Stimulated activated CD4-positive, alpha-beta T cell treated with anti-CD3 and anti-CD28 coated beads, Interleukin-4, amount 100 ng/mL, for 48 hours (primary cell): ENCODE measurements at places on chromosomes 1 and 21.

- no peak for DNase-seq
These were observed 182.1 kb downstream of the NPHP4 start for GRCh38 chr1:5810131-5810530.

GRCh38 chr1:162941024-162941423 is 80.0 kb upstream of the CCDC190 start:
- DNase-seq, result no peak

GRCh38 chr1:67350783-67351182 is 43.1 kb downstream of the IL12RB2 start:
- DNase-seq, result no peak

DNA sequence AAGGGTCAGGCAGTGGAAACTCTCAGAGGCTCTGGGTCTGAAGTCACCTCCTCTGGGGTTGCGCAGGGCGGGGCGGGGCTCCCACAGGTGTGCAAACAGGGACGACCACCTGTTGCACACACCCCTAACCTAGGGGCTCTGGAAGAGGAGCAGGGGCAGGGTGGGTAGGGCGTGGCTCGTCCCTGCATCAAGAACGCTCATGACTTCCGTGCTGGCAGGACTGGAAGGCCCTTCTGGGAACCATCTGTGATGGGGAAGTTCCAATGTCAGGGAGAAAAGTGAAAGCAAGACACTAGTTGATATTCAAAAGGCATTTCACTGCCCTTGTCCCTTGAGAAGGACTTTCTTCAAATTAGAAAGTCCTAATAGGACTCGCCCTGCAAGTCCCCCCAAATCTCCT is 22.1 kb upstream of the CLSTN1 start:
- no peak for DNase-seq

- DNase-seq, result no peak
These were observed 10.1 kb upstream of the SAMD11 start for GRCh38 chr1:913491-914130.

DNA sequence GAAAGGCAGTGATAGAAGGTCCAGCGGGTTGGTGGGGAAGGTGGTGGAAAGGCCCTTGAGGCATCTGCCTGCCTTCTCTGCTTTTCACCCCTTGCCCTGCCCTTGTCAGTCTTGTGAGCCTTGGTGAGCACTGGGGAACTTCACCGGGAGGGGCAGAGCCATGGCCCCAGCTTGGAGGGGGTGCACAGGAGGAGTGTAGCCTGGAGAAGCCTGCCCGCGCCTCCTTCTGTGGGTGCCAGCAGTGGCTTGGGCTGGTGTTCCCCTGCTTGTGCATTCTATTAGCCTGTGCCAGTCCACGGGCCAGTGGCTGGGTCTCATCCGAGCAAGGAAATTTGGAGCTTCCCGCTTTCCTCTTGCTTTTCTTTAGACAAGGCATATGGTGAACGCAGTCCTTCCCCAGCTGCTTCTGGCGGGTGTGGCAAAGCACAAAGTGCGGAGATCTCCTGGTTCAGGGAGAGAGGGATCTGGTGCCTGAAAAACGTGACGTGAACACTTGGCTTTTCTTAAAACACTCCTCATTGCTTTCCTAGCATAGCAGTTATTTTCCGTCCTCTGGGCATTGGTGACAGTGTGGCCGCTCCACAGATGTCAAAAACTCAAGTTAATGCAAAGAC is 10.6 kb upstream of the B3GALT5 start:
- DNase-seq, result no peak

DNA sequence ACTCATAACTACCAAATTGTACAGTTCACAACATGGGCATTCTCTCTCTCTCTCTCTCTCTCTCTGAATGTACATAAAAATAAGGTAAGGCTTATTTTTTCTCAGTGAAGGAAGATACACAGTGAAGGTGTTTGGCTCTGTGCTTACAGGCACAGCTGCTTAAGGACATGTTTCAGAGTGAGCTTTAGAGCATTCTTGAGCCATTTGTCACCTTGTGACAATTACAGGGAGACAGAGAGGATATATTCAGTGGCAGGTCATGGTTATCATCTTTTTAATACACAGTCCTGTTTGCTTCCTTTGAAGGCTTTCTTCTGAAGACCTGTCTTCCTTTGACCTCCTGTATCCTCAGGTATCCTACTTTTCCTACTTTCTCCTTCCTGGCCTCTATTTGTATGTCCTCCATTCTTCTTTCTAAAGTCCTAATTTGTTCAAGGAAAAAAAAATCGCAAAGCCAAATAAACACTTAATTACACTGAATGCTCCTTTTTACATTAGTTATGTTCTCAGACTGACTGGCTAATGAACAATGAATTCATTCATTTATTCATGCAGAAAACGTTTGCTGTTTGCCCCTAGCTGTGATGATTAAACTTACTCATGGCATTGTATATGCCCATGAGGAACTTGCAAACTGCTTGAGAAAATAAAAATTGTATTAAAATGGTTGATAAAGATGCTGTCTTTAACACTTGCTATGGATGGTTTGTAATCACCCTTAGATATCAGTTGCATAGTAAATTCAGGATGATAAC is 33.4 kb downstream of the HSD17B7 start:
- no peak for DNase-seq

DNA sequence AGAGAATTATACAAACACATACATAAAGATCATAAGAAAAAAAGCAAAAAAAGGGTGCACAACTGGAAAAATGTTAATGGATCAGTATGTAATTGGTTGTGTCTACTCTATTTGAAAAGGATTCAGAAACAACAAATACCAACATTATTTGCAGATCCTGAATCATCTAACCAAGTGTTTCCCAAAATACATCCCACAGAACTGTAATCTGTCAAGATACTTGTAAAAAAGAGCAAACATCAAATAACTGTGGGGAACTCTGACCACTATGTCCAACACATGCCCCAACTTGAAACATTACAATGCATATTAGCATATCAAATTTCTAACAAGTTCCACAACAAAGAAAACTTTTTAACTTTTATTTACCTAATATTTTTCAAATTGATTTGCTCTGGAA is 22.6 kb downstream of the ANKRD13C start:
- DNase-seq, result no peak

DNA sequence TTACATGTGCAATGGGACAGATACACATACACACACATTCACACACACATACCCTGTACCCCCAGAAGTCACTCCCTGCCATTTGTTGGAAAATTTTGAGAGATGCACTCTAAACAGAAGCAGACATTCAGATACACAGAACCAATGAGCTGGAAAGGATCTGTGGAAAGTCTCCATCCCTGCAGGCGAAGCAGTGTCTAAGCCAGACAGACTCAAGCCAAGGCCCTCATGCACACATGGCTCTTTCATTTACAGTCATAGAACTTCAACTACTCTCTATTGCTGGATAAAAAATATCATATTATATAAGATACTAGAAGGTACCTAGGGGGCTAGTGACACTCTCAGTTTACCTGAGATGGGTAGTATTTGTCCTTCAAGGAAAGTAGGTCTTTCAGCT is 7.3 kb upstream of the SEC16B start:
- no peak for DNase-seq

- DNase-seq, result no peak
These were observed 115.4 kb upstream of the HOOK1 start for GRCh38 chr1:59699227-59699847.
